ENCODE measurements at places on chromosomes 2 and 18.

- DNase-seq = no peak
Measured at GRCh38 chr2:17104454-17104853, 413.8 kb downstream of the RAD51AP2 start.

GRCh38 chr2:36318547-36318946, 37.0 kb upstream of the CRIM1 start:
- no peak for DNase-seq

DNA sequence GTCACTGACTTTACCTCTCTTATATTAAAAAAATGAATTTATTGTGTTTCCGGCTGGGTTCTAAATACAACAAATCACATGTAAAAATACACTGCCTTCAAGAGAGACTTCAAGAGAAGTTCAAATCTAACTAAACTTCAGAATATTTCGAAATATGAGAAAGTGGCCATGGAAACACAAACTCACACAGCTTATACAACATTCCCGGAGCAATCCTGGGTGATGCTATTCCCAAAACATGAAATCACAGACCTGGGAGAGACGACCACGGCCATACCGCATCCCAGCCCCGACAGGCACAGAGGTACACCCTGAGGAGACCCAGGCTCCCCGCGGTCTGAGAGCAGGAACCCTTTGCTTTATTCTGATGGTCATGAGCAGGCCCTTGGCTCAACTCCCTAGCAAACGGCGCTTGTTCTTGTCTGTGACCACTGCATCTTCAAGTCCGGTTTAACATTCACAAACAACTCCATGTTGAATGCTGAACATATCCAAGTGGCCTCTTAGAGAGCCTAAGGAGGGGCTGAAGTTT, 185.4 kb upstream of the REV1 start:
- no peak for DNase-seq

GRCh38 chr18:51537487-51537886, 340.0 kb upstream of the MEX3C start:
- no peak for DNase-seq

DNA sequence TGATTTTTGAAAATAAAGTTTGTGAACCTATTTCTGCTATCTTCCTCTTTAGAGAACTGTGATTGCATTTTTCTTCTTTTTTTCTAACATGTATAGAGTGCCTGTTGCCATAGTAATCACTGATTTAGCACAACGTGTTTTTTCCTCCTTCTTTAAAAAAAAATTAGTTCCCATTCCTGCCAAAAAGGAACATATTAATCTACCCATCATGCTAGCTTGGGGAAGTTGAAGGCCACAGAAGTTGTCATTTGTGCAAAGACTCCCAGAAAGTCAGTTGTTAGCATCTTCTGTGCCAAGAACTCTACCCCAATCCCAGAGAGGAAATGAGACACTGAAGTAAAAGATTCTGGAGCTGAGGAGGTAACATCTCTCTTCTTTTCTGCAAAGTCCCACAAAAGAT, 57.3 kb downstream of the SLC8A1 start:
- DNase-seq = no peak

DNA sequence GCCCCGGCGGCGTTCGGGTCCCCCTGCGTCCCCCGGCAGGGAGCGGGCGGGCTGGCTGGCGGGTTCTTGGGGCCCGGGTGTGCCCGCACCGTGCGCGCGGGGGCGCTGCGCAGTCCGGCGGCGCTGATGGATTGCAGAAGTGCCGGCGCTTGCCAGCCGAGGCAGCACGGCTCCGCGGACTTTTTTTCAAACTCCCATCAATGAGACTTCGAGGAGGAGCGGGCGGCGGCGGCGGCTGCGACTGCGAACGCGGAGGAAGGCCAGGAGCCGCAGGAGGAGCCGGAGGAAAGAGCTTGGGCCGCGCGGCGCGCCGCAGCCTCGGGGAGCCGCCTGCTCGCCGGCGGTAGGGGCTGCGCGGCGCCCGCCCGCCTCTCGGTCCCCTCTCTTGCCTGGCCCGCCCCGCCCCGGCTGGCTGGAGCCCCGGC, at the start of gene GLI2:
TSS of gene GLI2 (plus strand) at position 123 of the 425 bp plus-strand sequence. CDS start 61,453 bp downstream, outside the sequence.
- DNase-seq = no peak
